Psoas muscle (tissue), 8 donors: ENCODE measurements at places on chromosomes 6 and 20. TPM values are rescaled to one million over a fixed set of nuclear protein-coding genes. Genes with fewer than 3 reads are reported as not detected.

- no peak for DNase-seq
Observed at GRCh38 chr6:158457131-158457530, 102.8 kb upstream of the TMEM181 start.

GRCh38 chr6:133467982-133468380, 226.8 kb downstream of the EYA4 start:
- DNase-seq, result no peak

HLA-DQB2 gene
- not detected for total RNA-seq

BYSL gene
- 39.7 TPM for total RNA-seq

DNA sequence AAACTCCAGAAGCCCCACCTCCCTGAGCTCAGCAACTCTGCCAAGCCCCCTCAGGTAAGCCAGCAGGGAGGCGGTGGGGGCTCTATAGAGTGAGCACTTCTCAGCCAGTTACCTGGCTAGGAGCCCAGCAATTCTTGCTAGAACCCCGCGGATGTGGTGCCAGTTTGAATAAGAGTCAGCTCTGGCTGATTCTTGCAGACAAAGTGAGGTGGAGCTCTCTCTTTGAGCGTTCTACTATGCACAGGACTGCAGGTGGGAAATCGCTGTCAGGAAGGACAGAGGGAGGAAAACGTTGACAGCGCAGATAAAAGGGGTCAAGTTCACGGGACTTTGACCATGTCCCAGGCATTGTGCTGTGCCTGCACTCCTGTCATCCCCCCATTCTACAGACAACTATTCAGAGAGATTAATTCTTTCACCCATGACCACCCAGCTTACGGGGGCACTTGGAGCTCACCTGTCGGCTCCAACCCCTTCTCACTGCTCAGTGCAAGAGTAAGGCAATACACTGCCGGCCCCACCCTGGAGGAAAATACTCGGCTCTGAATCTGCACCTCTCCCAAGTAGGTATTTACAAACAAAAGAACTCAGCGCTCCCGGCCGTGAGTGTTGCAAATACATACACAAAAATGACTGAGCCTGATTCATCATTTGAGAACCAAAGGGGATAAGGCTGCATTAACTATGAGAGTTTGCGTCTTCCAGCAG, 92.9 kb downstream of the ANKRD60 start:
- no peak for DNase-seq

- no peak for DNase-seq
Observed at GRCh38 chr6:50849796-50850180, 31.1 kb downstream of the TFAP2B start.

DNA sequence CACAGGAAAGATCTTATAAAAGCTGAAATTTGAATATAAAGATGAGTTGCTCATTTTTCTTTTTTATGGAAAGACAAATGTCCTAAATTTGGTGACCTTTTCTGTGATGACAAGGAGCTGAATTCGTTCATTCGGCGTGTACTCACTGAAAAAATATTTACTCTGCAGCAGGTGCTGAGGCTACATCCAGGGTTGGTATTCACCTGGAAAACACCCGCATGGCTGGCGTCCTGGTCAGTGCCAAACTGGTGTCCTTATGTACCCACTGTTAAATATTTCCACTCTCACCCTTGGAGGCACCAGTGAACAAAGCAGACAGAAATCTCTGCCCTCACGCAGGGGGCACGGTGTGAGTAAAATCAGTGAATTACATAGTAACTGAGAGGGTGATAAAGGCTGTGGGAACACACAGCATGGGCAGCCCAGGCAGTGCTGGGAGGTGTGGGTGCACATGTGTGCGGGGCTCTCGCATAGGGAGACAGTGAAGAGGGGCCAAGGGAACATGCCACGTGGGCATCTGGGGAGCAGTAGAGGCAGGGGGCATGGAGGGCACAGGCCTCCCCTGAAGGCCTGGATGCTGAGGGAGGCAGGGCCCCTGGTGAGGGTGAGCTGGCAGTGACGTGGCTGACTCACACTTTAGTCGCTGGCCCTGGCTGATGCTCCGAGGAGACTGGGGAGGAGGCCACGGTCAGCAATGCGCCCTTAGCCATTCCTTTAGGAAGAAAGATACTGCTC, 89.7 kb downstream of the INSM1 start:
- no peak for DNase-seq

DNA sequence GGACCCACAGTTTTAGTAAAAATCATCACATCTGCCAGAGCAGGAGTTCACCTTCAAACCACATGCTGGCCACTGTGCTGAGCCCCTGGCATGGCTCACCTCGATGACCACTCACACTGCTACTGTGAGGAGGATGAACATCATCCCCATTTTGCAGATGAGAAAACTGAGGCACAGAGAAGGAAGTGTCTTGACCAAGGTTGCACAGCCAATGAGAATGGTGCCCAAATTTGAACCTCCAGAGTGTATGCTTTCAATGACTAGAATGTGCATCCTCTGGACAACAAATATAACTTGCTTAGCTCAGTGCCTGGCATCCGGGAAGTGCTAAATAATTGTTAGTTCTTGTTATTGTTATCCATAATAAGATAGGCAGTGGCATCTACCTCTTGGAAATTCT, 37.2 kb upstream of the FAM83D start:
- no peak for DNase-seq

DNA sequence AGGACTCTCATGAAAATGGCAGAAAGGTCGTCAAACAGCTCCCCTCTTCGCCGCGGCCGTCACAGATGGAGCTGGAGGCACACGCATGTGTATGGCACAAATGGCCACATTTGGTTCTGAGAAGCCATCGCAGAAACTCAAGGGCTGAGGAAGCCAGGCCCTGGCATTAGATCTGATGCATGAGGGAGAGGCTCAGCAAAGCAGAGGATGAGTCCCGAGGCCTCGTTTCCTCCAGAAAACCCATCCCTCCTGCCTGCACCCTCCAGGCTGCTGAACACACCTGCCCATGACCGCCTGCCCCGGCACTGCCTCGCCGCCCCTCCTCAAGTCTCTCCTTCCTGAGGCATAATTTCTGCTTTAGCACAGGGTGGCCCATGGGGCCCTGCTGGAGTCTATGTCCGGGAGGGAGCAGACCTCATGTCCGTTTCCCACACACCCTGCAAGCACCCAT, 240.3 kb downstream of the DLL1 start:
- peak; percentile 40 for DNase-seq

TRIM15 gene
- total RNA-seq, result not detected

GRCh38 chr6:106101466-106101865, 15.3 kb downstream of the PRDM1 start:
- DNase-seq, result no peak

DNA sequence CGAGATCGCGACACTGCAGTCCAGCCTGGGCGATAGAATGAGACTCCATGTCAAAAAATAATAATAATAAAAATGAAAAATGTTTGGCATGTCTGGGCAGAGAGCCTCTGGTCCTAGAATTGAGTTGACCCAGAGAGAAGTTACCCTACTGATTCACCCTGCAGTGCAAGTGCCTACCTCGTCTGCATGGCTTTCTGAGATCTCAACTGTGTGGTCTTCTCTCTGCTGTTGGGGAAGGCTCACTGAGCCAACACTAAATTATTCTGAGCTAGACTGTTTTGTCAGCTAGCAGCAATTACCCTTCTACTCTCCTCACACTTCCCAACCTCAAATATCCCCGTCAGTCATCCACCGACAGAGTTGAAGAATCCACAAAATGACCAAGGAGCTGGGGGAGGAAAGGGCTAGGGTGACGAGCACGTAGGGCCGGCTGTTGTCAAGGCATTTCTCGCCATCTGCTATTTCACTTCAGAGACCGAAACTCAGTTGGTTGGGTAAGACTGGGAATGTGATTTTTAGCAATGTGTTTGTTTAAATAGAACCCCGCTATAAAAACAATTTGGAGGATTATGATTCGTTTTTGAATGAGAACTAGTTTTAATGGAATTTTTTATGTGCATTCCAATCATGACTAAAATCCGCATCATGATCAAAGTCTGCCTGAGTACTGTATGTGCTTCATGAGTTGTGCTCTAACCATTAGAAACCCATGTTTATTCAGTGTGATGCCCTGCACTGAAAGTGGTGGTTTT, 9.4 kb downstream of the MAS1 start:
- no peak for DNase-seq

GRCh38 chr6:5997420-5997987, 9.2 kb downstream of the NRN1 start:
- peak; percentile 56 for DNase-seq

- no peak for DNase-seq
Observed at GRCh38 chr6:3426091-3426926, 30.5 kb downstream of the SLC22A23 start.

GRCh38 chr6:166708460-166708859, 81.4 kb upstream of the RPS6KA2 start:
- DNase-seq, result no peak

GRCh38 chr20:2237059-2237458, 58.7 kb upstream of the TGM3 start:
- peak; percentile 76 for DNase-seq

MYT1 gene
- total RNA-seq, result not detected

DNA sequence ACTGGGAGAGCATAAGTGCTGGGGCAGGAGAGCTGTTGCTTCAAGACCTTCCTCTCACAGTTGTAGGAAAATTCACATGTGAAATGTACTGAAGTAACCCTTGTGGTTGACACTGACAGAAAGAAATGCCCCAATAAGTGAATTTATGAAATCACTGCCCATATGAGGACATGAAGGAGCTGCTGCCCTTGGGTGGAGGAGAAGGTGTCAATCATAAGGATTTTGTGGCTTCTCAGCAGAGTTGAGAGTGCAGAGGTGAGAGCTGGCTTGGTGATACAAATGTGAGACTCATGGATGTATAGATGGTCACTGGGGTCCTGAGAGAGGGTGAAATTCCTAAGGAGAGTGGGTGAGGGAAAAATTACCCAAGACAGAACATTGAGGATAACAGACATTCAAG, 33.9 kb upstream of the CMTR1 start:
- DNase-seq, result no peak

COL11A2 gene
- total RNA-seq, result 1.3 TPM

- DNase-seq, result no peak
Observed at GRCh38 chr6:137883400-137884148, 16.5 kb downstream of the TNFAIP3 start.
